ENCODE measurements at places on chromosomes 13 and 19.

DNA sequence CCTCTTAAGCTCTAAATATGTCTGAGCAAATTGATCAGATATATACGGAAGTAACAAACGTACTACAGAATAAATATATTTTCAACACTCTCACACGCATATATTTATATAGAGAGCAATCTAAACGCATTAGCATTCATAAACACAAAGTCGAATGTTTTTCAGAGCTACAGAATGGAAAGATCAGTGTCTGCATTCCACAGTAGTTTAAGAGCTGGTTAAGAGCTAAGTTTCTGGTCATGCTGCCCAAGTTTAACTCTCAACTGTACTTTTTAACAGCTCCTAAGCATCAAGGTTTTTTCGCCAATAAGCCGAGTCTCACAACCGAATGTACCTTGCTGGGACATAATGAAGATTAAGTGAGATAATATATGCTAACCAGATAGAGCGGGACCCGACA is 36.7 kb upstream of the RAP2A start:
- no peak for DNase-seq

DNA sequence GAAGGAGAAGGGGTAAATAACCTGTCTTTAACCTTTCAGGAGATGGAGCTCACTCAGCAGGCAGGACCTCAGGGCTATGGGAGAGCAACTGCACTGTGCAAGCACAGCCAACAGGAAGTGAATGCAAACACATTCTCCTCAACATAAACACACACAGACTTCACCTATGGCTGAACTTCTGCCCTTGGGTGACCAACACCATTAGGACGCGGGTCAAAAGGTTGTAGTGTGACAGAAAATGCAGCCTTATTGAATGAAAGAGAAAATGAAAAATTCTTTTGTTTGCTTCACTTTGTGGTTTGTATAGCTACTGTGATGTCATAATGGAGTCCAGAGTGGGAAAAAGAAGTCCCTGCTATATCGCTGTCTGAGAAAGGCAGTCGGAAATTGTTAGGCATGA is 323.0 kb downstream of the NDFIP2 start:
- no peak for DNase-seq

- DNase-seq, result no peak
These were observed 4.9 kb downstream of the NUMBL start for GRCh38 chr19:40685563-40685962.

DNA sequence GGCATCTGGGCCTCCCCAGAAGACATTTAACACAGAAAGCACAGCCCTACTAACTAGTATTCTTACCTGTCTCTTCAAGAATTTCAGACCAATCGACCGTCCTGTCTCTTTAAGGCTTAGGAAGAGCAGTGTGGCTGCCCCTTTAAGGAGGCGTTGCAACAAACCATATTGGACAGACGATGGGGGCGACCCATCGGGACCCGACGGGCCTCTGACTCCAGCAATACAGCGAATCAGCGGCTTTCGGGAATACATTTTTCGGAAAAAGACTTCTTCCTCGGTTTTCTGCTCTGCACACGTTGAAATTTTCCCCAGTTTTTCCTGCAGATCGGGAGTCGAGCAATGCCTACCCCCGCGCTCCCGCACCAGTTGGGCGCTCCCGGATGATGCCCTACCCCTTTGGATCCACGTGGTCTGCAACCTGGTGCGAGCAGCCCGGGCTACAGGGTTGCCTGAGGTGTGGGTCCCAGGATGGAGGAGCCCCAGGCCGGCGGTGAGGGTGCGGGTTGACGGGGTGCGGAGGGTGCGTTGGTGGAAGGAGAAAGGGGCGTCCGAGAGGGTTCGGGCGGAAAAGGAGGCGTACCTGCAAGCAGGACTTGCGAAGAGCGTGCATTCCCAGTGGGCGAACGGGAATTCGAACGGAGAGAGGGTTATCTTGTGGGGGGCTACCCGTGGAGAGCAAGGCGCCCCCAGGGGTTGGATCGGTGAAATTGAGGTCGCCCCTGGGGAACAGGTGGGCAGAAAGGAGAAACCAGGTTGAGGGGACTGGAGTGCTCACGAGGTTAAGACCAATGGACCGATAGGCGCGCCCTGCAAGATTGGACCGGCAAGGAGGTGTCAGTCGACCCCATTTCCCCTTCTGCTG is at the start of gene POLR1G:
POLR1G (plus strand) TSS at position 419 of the 865 bp plus-strand sequence; CDS start at position 472, 53 bp downstream.
- DNase-seq, result peak; percentile 89

GRCh38 chr13:55038230-55038629 is 2009.6 kb downstream of the OLFM4 start:
- no peak for DNase-seq

- no peak for DNase-seq
These were observed 117.2 kb upstream of the MAB21L1 start for GRCh38 chr13:35593651-35594050.

- DNase-seq, result no peak
These were observed 6.7 kb upstream of the GNA15 start for GRCh38 chr19:3129112-3129511.

DNA sequence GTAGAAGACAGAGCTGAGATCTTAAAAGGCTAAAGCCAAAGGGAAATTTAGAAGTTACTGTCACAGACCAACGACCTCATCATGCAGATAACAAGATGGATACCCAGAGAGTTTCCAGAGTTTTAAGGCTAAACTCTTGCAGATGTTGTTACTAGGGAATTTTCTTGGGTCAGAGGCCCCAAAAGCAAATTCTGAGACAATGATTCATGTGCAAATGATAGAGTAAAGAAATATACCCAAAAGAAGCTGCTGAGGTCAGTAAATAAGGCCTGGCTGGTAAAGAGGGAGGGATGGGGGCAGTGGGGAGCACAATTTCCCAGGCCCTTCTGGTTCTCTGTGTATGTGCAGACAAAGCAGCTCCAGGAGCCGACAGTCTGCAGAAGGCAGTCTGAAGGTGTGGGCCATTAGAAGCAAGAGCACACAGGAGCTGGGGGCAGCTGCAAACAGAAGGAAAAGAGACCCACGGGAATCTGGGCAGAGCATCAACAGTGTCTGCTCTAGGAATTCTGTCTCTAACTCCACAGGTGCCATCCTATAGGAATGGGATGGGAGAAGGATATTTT is 330.8 kb downstream of the TBC1D4 start:
- DNase-seq, result no peak

DNA sequence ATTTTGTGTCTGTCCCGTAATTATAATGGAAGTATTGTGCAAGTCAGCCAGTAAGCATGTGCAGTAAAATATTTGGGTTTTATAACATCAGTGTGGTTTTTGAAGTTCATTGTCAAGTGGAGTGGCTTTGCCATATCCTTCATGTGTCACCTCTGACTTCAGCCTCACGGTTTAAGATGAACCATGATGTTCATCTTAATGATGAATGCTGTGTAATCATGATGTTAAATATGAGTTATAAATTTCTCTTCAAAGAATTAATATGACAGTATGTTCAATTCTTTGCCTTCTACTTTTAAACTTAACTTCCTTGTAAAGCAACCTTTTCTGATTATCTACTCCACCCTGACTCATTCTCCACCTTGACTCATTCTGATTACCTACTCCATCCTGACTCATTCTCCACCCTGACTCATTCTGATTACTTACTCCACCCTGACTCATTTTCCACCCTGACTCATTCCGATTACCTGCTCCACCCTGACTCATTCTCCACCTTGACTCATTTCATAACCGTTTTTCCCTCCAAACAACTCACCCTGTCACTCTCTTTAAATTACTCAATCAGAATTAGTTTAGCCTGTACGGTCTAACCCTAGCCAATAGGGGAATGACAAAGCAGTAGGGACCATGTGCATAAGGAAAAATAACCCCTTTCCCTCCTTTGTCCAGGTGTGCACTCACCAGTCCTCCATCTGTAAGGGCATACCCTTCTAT is 50.3 kb upstream of the ANKRD10 start:
- DNase-seq, result no peak

- no peak for DNase-seq
These were observed 42.3 kb downstream of the CD320 start for GRCh38 chr19:8265872-8266271.

- no peak for DNase-seq
These were observed 190.2 kb downstream of the GPC6 start for GRCh38 chr13:93416736-93417355.

GRCh38 chr19:2478756-2479555 is 3.0 kb downstream of the GADD45B start:
- DNase-seq, result peak; percentile 74

- DNase-seq, result peak; percentile 65
These were observed 6.2 kb downstream of the SYT5 start for GRCh38 chr19:55173714-55174409.

DNA sequence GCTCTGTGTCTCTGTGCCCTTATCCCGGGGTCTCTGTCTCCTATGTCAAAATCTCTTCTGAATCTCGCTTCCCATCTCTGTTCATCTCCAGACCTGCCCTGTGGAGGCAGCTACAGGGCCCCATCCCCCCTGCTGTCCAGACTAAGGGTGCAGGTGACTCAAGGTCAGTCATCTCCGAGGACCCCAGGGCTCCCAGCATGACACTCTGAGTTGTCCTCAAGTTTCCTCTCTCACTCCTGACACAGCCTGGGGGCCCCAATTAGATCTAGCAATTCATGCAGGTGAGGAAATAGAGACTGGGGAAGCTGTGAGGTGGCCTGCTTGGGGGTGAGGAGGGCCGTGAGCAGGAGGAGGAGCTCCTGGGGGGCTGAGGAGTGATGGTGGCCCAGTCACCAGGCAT is 2.1 kb upstream of the CNFN start:
- DNase-seq, result no peak

DNA sequence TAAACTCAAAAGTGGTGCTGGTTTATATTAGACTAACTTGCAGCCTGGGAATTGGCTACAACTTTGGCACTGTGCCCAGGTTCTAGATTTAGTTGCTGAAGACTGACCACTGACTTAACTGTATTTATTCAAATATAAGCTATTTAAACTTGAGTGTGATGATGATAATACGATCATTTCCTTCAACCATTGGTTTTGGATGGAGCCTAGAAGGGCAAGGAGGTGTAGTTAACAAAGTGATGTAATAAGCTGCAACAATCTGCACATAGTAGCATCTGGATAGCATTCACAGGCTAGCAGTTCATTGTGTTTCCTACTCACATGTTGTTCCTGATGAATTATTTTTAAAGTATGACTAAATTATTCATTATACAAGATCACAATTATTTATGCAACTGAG is 55.2 kb upstream of the DACH1 start:
- no peak for DNase-seq

DNA sequence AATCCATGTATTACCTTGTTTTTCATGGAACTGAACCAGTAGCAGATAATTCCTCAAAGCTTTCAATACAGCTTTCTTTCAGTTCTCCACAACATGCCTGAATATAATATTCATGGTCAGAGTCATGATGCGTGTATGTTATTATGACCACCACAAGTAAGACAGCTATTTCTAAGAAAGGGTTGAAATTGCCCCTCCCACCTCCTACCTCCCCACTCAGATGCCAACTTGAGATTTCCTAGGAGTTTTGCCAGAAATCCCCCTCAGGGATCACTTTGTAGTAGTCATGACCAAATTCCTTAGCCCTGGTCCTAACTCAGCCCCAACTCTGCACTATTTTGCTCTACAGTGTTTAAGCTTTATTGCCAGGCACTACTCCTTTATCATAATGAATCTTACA is 69.9 kb upstream of the RAP2A start:
- no peak for DNase-seq

DNA sequence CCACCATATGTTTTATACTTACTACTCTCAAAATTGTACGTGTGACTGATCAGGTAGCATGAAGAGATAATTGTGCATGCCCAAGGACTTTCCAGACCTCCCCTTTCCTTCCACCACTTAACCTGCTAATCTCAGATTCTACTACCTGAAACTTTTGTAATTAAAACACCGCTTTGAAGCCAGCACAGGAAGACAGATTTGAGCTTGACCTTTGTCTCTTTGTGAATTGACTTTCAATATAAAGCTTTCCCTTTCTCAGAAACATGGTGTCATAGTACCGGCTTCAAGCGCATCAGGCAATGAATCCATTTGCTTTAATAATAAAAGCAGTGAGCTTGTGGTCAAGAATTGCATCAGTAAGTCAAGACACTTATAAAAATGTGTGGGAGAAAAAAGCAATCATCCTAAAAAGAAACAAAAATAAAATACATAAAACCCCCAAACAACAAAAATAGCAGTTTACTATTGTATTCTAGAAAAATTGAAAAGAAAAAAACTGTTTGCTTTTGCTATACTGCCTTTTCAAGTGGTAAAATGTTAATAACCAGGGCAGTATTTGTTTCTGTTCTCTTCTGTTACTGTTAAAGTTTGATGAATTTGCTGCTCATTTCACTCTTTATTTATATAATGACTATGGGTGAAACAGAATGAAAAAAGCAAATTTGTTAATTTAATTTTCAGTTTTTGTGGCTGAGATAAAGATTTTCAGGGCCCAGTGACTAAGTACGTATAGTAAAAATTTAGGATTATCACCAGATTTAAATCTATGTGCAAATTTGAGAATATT is 2075.3 kb downstream of the PCDH9 start:
- DNase-seq, result no peak

DNA sequence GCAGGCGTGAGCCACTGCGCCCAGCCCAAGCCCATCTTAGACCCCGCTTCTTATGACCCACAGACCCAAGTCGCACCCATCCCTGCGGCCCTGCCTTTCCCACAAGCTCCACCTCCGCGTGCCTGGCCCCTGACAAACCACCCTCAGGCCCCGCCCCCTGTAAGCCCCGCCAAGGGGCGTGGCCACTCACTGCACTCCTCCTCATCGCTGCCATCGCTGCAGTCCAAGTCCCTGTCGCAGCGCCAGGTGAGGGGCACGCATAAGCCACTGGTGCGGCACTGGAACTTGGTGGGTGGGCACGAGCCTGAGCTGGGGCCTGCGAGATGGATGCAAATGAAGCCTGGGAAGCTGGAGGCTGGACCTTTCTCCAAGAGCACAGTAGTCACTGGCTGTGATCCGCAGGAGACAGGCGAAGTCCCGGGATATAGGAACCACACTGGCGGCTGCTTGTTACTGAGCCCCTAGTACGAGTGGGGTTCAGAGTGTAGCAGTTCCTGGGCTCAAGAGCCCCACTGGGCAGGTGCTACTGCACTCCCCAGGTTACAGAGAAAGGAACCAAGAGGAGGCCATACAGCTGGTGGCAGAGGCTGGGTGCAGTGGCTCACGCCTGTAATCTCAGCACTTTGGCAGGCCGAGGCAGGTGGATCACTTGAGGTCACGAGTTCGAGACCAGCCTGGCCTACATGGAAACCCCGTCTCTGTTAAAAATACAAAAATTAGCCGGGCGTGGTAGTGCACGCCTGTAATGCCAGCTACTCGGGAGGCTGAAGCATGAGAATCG is 3.1 kb downstream of the CD320 start:
- DNase-seq, result peak; percentile 56

DNA sequence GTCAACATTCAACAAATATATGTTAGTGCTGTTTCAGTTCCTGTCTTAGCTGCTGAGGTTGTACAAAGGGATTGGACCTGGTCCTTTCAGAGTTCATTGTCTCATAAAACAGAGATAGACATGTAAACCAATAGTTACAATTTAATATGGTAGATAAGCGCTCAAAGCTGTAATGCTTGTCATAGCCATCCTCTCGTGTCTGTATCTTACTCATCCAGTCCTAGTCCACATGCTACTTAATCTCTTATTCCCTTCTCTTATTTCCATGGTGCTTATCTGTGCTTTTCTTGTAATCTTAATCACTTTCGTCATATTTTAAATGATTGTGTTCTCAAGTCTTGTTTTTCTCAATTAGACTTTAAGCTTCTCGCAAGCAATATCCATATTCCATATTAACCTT is 185.2 kb upstream of the OBI1 start:
- DNase-seq, result no peak
